ENCODE measurements at places on chromosomes 7 and 10.

- no peak for DNase-seq
Observed at GRCh38 chr10:2476218-2476811, 591.0 kb upstream of the PFKP start.

GRCh38 chr7:2792856-2793487, 51.1 kb downstream of the GNA12 start:
- no peak for DNase-seq

GRCh38 chr10:13658264-13658663, 71.5 kb downstream of the PRPF18 start:
- no peak for DNase-seq

DNA sequence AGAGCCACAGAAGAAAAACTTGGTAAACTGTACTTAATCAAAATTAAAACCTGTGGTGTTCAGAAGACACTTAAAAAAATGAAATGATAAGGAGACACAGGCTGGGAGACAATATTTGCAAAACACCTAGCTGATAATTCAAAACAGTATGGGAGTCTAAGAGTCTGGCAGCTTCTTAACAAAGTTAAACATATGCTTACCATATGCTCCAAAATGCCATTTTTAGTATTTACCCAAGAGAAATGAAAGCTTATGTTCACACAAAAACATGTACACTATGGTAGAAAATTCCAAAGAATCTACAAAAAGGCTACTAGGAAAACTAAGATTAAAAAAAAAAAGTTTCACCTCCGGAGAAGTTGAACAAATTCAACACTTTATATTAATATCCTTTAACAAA, 48.6 kb downstream of the ITGB1 start:
- DNase-seq, result no peak

DNA sequence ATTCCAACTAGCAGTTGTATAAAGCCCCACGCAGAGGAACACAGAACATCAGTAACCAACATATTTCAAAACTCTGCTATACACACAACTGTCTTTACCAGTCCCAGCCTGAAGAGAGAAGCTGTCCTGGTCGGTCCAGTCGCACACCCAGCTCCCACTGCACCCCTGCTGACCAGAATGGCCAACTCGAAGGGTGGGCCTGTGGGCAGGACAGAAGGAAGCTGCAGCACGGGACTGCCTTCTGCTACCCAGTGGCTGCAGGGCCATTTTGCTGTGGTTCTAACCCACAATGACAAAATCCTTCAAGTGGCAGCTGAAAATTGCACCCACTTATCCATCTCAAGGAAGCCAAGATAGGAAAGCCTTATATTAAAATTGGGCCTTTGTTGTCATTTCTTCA, 48.2 kb downstream of the GSDME start:
- no peak for DNase-seq

GRCh38 chr10:17785276-17785930, 23.7 kb upstream of the MRC1 start:
- no peak for DNase-seq

DNA sequence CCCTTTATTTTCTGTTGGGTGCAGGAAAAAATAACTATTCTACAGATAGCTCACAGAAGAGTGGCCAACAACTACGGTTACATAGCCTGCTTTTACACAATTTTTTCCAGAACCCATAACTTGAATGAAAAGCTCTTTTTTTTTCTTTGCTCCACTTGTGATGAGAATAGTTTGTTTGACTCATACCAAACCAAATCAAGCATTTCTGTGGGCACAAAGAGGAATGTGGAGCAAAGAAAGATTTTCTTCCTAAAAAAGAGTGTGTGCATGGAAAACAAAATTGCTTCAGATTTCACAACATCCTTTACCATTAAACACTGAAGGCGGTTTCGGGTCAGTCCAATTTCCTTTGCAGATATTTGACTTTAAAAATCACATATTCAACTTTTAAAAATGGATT, 54.8 kb upstream of the RAB11FIP2 start:
- no peak for DNase-seq

GRCh38 chr10:90862908-90863514, 5.2 kb upstream of the HTR7 start:
- no peak for DNase-seq

- no peak for DNase-seq
Observed at GRCh38 chr7:133354546-133355324, 101.9 kb downstream of the EXOC4 start.

DNA sequence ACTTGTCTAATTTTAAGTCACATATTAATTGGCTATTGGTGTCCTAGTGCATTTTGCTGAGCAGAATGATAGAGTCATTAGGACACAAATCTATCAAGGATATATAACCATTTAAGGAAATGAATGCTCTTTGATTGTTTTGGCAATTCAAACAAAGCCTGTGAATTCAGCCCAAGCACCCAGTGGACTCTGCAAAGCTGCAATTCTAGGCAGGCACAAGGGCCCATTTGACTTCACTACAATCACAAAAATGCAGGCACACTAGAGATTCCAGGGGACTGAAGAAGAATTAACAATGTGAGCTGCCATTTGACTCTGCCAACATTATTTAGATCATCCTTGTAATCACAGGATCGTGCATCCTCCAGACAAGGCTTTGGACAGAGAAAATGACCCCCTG, 544.2 kb upstream of the PHF14 start:
- DNase-seq, result no peak

GRCh38 chr10:47336387-47337134, 11.6 kb upstream of the RBP3 start:
- DNase-seq, result no peak

All from lower lobe of right lung (tissue), 2 donors.